ENCODE measurements at places on chromosomes 6 and 20.
A peak's percentile ranks its signal among the peaks of the same experiment; 100 is the strongest.

DNA sequence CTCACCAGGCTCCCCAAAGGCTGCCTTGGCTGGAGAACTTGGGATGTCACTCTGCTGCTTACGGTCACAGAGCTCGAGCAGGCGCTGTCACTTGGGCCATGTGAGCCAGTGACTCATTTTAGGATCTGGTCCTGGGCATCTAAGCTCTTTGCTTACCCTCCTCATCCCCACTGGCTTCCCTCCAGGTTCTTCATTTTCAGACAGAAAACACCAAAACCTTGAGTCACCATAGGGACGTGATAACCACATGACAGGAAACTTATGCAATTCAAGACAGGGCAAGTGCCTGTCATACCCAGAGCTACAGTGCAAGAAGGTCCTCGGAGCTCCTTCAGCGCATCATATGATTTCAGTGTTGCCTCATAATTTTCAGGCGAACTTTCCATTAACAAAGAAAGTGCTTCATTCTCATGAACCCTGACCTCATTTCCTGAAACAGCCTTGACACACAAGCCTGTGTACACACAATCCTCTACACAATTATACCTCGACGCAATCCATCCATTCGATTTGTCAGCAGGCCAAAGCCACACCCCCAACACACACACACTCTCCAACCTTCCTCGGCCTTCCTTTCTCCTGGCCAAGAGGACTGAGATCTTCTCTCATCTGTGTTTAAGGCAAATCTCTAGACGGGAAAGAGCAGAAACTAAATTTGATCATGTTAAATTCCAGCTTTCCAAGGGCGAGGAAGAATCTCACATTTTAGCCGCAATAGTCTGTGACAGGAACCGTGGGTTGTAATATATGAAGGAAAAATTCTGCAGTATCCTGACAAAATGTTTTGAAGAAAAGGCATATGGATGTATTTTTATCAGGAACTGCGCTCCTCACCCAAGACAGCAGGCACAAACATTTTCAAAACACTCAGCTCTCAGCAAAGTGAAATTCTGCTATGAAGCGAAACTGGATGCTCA lies 25.3 kb downstream of the TBC1D7 start:
- peak; percentile 22 for DNase-seq

GRCh38 chr6:142676027-142676443 lies 268.9 kb downstream of the HIVEP2 start:
- DNase-seq: no peak

DNA sequence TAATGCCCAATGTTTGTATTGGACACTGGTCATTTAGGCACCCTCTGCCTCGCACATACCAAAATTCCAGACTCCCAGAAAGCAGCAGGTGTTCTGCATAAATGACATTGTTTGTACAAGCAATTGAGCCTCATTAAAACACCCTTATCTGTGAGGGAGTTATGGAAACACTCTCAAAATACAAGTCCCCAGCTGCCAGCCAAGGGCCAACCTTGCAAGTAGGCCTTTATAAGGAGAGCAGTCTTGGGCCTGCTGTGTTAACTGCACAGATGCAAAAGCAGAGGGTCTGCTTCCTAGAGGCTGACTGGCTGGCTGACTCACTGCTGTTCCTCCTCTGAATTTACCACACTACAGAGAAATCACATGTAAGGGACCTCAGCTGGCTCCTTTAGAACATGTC lies 150.4 kb upstream of the HMGN3 start:
- no peak for DNase-seq

DNA sequence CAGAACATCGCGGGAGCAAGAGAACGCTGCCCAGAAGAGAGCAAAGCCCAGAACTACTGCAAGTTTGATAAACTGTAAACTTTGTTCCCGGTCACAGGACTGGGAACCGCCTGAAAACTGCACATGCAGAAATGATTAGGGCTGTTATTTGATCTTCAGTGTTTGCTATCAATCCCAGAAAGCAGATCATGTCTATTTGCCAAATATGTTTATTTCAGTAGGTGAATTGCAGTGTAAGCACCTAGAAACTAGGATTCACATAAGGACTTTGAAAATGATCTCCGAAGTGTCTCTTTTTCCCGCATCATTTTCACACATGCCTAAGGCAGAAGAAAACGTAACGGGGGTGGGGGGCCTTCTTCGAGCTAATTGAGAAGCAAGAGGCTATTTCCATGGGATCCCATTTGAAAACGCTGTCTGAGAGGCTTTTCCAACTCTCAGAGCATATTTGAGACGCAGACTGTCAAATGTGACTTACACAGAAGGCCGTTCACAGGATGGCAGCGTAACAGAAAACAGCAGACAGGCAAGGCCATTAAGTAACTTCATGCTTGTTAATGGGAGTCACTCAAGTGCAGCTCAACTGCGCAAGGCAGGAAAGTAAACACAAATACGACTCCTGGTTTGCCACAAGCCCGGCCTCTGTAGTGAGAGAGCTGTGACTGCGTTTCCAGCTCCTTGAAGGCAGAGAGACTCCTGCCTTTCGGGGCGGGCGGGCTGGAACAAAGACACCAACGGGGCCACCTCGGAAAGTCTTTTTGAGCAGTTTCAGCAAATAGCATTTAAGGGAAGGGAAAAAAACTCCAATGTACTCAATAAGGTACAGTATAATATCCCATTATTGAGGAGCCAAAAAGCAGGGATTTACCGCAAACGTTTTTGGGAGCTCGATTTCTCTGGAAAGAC lies 144.7 kb upstream of the ZNF217 start:
- no peak for DNase-seq

DNA sequence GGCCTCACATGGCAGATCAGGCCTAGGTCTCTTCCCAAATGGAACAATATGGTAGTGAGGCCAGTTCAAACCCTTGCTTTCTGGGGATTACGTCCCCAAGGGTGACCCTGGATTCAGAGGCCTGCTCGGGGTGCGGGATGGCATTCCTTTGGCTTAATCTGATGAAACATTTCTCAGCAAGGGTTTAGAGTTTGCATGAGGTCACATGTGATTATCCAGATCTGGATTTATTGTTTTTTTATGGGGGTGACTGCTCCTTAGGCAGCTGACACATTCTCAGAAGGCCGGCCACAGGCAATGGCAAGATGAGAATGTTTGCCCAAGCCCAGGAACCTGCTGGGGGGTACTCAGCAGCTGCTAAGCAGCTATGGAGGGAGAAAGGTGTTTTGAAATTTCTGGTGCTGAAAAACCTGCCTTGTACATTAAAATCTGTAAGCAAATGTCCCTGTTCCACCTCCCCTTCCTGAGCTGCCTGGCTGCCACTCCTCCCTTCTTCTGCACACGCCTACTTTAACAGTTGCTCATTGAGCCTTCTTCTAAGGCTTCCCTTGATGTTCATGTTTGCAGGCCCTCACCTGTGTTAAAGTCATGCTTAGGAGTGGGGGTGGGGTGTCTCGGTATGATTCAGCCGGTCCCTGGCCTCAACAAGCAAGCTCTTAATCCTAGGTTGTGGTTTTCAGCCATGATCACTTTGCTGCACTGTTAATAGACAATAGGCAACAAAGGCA lies 37.9 kb upstream of the FUCA2 start:
- DNase-seq: peak; percentile 37

- no peak for DNase-seq
These were observed at the start of gene TAAR1 for GRCh38 chr6:132659082-132659481. Gene TAAR1, minus strand, starts transcription at chr6:132659182. Its CDS starts 13,179 bp downstream, at chr6:132646003.

- no peak for DNase-seq
These were observed 157.4 kb upstream of the LAMA2 start for GRCh38 chr6:128725271-128726233.

DNA sequence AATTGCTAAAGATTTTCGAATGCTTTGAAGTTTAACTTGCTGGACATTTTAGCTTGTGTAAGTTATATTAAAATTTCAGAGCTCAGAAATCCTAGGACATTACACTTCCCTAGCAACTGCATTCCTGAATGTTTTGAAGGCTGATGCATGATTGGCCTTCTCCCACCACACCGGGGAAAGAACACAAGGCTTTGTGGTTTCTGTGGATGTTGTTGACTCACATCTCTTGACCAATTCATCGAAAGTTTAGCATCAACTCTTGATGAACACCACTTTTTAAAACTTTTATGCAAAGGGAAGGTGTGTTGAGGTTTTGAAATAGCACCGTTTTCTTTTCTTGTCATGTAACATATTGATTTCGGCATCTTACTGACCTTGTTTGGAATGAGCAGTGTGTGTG lies 81.1 kb downstream of the RIMS1 start:
- no peak for DNase-seq

- DNase-seq: no peak
These were observed 150.2 kb downstream of the LPA start for GRCh38 chr6:160513836-160514235.

- DNase-seq: no peak
These were observed 15.2 kb downstream of the TAB2 start for GRCh38 chr6:149332602-149333265.

- DNase-seq: no peak
These were observed 35.3 kb downstream of the HM13 start for GRCh38 chr20:31549513-31549880.

DNA sequence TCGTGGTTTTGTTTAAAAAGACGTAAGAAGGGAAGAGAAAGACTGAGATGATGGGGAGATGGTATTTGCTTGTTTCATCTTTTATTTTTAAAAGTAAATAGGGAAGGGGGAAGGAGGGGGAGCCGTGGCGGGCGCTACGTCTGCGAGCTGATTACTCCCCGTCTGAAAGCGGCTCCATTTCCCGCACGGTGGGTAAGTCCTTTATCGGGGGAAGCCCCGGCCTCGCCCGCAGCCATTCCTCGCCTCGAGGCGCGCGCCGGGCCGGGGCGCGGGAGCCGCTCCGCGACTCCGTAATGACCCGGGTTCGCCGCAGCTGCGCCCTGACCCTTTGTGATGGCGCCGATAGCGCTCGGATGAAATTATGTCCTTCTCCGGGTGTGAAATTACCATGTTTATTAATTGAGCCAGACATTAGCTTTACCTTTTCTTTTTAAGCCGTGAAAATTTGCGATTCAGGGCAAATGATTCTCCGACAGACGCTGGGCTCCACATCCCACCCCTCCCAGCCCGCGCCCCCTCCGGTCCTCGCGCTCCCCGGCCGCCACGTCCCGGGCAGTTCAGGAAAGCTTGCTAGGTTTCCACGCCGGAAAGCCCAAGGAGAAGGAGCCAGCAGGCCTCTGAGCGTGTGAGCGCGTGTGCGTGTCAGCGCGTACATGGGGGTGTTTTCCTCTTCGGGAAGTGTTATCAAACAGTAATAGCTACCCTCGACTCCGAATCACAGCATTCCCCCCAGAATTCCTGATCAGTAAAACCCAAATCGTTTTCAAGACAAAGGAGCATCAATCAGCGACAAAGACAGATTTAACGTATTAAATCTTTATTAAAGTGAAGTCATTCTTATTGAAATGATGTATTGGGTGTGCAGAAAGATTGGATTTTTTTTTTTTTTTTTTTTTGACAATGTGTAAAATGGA lies 30.0 kb downstream of the TFAP2A start:
- no peak for DNase-seq

GRCh38 chr6:99338188-99338587 lies 11.3 kb downstream of the FAXC start:
- no peak for DNase-seq

DNA sequence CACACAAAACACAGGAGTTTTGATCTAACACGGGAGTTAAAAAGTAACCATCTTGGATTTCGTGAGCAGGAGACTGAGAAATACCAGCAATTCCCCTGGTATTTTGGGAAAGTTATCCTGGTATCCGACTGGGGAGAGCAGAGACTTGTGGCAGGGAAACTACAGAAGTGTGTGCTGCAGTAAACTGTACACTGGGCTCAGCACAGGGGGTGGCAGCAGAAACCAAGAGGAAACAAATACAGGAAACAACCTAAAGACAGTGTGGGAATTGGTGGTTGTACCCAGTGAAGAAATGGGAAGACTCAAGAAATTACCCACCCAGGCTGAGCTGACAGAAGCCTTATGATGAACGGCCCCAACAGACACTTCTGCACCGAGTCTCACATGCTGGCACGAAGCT lies 109.8 kb downstream of the CHD6 start:
- DNase-seq: no peak

DNA sequence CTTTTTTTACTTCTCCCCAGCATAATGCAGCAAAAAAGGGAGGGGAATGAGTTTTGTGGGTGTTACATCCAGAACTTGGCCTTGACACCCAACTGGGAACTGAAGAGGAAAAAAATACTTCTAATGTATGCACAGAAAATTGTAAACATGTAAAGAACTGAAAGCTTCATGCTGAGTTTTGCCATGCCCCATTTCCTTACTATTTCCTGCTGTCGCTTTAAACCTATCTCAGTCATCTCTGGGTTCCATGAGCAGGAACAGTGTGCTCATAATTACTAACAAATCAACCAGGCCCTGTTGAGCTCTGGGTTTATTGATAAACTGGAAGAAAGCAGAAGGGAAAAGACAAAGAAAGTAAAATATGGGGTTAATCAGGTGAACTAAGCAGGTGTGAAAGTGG lies 14.2 kb downstream of the TFAP2B start:
- DNase-seq: no peak

DNA sequence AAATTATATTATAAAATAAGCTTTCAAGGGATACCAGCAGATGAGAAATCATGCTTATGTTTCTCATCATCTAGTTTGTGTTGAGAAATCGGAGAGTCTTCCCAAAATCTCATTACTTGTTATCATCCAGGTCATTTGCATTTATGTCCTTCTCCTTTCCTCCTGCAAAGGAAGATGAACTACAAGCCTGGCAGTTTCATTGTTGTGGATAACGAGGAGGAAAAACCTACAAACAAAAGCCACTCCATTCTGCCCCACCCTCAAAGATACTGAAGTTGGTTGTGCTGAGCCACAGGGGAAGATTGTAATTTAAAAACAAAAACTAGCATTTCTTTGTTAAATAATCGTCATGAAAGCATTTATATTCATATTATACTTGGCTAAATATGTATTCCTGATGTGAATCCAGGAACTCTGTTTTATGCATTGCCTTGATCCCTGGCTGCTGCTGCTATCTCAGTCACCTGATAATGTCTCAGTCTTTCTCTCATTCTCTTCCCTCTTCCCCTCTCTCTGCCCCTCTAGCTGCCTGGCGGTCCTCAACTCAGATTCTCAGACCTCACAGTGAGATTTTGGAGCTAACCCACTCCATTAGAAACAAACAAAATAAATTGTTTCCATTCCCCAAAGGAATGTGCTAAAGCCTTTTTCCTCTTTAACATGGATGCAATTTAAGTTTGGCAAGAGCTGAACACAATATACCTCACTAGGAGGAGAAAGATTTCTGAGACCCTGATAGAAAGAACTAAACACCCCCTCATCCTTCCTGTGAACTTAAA lies 185.3 kb downstream of the ADAT2 start:
- DNase-seq: no peak

- DNase-seq: no peak
These were observed 130.9 kb downstream of the PRKN start for GRCh38 chr6:162596676-162597075.

DNA sequence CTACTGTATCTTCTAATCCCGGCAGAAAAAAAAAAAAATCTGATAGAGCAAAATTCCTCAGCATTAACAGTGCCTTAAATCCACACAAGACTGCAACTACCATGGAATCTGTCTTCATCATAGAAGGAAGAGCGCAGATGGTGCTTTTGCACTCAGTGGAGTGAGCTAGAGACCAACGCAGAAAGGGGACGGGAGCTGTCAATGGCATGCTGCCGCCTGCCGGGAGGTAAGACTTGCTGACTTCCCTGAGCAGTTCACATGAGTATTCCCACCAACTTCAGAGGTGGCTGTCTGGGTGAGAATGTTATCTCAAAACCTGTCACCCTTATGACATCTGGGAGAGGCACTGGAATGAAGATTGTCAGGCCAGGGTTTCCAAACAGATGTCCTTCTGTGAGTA lies 35.6 kb downstream of the DZANK1 start:
- DNase-seq: no peak

- DNase-seq: no peak
These were observed 62.9 kb upstream of the RUNX2 start for GRCh38 chr6:45265246-45265645.

GRCh38 chr20:22303523-22303922 lies 280.8 kb downstream of the FOXA2 start:
- no peak for DNase-seq

Data from stimulated activated CD4-positive, alpha-beta T cell treated with anti-CD3 and anti-CD28 coated beads, Interleukin-1b, Interleukin-23, amount 100 ng/mL, for 4 hours (primary cell).